Stimulated activated CD4-positive, alpha-beta T cell treated with anti-CD3 and anti-CD28 coated beads, Interleukin-12 subunit alpha, Interleukin-12 subunit beta, amount 100 ng/mL, for 24 hours (primary cell): ENCODE measurements at places on chromosomes 5 and 9.

DNA sequence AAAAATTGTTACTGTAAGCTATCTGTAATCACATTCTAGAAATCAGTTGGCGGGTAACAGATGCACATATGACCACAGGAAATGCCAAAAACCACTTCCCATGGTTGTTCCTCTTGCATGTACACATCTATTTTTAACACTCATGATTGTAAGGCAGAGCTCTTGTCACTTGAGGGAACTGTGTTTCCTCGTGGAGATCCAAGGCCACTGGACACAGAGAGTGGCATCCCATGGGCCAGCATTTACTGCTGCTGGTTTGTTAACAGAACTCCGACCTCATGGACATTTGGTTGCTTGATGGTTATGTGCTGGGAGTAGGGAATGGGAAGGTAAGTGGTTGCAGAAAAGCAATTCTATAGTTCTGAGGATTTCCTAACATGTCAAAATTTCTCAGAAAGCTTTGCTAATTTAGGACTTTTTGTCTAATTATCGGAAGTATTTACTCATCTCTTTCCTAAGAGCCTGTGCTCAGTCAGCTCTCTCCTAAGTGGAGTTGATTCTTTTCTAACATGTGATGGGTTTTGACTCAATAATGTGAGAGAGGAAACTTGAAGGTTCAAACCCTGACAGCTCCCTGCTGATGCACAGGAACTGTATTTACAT is 202.0 kb upstream of the NR3C1 start:
- no peak for DNase-seq

- no peak for DNase-seq
Measured at GRCh38 chr5:135439231-135440205, 7.6 kb downstream of the DCANP1 start.

GRCh38 chr5:90983711-90984124 is 399.4 kb downstream of the ARRDC3 start:
- no peak for DNase-seq

GRCh38 chr5:76664079-76664478 is 40.9 kb upstream of the F2RL2 start:
- no peak for DNase-seq

DNA sequence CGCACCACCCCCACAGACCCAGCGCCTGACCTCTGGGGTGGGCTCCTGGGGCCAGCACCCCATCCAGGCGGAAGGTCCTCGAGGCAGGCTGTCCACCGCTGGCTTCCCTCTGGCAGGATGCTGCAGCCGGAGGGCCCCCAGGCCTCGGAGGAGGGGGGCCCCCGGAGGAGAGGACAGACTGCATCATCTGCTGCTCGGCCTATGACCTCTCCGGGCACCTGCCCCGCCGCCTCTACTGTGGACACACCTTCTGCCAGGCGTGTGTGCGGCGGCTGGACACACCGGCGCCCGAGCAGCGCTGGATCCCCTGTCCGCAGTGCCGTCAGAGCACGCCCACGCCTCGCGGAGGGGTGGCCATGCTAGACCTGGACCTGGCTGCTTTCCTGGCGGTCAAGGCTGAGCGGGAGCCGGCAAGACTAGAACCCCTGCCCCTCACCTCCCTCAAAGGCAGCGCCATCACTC is 1.2 kb downstream of the RNF224 start:
- no peak for DNase-seq

GRCh38 chr5:19169426-19169825 is 818.6 kb downstream of the CDH18 start:
- no peak for DNase-seq

GRCh38 chr5:22500556-22500955 is 352.6 kb downstream of the CDH12 start:
- no peak for DNase-seq
